CD4-positive, alpha-beta T cell treated with Interleukin-21 for 1 hour (primary cell): ENCODE measurements at places on chromosomes 12 and 14.

DNA sequence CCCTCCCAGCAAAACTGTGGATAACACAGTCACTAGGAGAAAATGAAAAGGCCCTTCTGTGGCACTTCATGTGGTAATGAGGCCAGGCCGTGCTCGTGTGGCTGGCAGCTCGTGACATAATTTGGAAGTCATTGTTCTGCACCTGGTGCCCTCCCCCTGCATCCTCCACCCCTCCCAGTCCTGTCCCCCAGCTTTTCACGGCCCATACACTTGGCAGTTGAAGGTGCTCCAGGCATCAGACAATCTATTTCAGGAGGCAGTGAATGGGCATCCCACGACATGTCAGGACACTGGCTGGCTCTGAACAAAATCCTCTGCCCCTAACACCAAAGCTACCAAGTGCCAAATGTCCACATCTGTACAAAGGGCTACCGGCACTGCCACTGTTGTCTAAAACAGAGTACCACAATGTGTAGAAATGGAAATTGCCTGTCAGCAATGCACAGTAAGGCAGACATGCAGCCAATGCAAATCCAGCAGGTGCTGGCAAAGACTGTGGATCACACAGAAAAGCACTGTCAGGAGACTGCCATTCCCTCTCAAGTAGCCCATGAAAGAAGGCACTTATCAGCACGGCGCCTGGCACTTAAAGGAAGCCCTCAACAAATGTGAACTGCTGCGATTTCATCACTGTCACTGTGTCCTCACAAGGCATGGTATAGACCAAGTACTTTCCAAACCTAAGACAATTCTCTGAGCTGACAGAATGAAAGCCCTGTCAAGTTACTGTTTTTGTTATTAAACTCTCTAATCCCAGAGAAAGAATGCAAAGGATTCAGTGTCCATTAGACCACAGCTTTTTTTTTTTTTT lies 39.1 kb downstream of the CORO1C start:
- no peak for DNase-seq

DNA sequence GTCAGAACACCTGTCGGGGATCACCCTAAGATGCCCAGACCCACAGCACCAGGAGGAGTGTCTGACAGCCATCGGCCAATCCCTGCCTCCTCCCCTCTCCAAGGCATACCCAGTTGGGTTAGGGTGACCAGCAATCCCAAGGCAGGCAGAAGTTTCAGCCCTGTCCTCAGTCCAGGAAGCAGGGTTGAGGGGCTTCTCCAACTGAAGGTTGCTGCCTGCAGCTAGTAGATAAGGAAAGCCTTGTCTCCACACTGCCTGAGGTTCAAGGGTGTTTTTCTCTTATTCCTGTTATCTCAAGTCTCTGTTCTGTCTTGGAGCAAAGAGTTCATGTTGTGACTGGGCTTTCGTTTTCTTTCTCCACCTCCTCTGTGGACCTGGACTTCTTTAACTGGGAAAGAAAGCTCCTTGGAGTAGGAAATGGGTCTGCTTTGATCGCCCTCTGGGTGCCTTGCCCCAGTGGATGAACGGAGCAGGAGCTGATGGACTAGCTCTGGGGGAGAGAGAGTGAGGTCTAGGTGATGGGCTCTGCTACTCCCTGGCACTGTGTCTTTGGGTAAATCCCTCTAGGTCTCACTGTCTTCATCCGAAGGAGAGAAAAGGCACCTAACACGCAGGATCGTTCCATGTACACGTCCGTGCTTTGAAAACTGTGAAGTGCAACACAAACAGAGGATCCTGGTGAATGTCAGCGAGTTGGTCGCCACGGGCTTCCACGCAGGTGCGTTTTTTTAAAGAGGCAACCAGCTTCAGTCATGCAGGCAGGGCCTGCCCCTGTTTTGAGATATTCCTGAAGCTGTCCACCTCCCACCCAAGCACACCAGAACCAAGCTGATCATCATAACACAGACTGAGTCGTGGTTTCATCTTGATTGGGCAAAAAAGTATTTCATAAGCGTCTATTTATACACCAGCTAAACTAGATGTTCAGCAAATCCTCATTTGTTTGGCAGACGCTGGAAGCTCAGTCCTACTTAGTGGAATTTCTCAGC lies 52.5 kb upstream of the FOXN3 start:
- DNase-seq, result no peak

DNA sequence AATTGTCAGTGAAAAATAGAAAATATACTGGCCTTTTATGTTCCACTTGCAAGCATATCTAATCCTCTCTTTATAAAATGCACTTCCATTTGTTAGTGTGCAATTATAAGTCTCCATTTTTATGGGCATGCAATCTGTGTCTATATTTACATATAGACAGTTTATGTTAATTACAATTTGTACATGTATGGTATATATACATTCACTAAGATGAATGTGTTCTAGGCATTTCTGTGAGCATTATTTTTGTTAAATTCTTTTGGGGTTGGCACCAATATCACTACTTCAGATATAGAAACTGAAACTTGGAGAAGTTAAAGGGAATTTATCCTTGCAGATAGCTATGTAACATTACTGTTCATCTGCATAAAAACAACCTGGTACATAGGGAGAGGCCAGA lies 470.8 kb upstream of the LMO3 start:
- no peak for DNase-seq

DNA sequence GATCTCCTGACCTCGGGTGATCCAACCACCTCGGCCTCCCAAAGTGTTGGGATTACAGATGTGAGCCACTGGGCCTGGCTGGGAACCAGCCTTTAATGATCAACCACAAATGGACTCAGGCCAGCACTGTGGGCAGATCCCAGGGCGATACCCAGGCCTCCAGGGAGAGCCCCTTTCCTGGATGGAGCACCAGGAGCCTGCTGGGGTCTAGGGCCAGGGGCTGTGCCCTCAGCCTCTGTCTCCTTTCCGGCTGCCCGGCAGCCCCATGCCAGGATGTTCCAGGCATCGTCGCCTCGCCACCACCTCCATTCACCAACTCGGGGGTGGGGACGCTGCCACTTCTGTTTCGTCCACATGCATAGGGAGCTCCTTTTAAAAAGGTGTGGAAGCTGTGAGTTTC lies 2.3 kb downstream of the ADGRD1 start:
- DNase-seq, result no peak

- no peak for DNase-seq
Observed at GRCh38 chr14:59208224-59208814, 19.9 kb downstream of the DAAM1 start.

GRCh38 chr12:79537675-79538074 lies 153.1 kb downstream of the PAWR start:
- DNase-seq, result no peak

- DNase-seq, result no peak
Observed at GRCh38 chr12:7905071-7905470, 30.9 kb downstream of the SLC2A3 start.

DNA sequence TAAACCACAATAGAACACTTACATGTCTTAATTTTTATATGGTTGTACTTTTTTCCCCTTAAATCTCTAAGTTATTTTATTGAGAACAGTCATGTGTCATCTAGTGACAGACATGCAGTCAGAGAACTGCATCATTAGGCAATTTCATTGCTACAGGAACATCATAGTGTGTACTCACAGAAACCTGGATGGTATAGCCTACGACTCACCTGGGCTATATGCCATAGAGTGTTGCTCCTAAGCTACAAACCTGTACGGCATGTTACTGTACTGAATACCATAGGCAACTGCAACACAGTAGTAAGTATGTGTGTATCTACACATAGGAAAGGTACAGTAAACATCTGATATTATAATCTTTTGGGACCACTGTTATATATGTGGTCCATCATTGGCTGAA lies 557.6 kb downstream of the PRKD1 start:
- no peak for DNase-seq

GRCh38 chr14:71474301-71475265 lies 457.6 kb upstream of the RGS6 start:
- no peak for DNase-seq

- DNase-seq, result no peak
Observed at GRCh38 chr14:59871166-59871495, 555 bp upstream of the RTN1 start.

DNA sequence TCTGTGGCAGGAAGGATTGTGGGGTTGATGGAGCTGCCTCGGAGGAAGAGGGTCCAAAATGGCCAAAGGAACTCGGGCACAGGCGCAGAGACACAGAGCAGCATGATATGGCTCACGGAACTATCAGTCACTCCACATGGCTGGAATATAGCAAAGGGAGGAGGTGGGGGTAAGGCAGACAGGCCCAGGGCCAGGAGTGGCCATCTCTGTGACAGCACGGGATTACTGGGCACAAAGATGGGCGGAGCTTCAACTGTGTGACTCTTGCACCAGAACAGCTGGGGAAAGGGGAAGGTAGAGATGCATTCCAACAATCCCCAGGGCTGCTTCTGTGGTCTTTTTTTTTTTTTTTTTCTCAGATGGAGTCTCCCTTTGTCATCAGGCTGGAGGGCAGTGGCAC lies 24.8 kb upstream of the EML1 start:
- no peak for DNase-seq

GRCh38 chr12:48109424-48109823 lies 3.5 kb upstream of the SENP1 start:
- no peak for DNase-seq
